ENCODE measurements at places on chromosomes 7 and 10.
A peak's percentile ranks its signal among the peaks of the same experiment; 100 is the strongest.

GRCh38 chr7:473211-473734, 46.4 kb downstream of the PDGFA start:
- DNase-seq, result no peak

DNA sequence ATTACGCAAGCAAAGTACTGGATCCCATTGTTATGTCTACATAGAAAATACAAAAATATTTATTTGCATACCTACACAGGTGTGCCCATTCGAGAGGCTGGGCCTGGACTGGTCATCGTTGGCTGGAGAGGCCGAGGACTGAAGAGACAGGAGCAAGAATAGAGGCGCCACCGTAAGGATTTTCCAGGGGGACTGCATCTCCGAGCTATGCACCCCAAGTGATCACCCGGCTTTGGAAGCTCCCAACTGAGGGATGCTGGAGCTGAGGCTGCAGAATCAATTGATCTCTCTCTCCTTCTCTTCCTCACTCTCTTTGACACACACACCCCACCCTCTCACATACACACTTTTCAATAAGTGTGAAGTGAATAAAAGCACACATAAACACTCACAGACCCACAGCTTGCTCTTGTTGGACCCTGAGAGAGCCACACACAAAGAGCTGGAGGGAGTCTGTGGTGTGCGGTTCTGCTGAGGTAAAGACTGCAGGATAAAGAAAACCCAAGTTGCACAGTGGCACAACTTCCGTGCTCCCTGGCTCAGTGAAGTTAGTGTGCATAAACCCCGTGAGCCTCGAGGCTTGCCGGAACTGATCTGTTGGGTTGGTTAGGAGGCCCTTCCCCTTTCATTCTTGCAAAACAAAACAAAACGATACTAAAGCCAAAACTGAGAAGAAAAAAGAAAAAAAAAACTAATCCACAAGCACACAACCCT, at the start of gene AOAH:
Gene AOAH (minus strand): TSS at position 544 of the 714 bp plus-strand sequence. CDS start 346 bp downstream, at position 198.
- DNase-seq, result peak; percentile 37

GRCh38 chr7:134565643-134566136, 16.8 kb downstream of the AKR1B15 start:
- DNase-seq, result no peak

DNA sequence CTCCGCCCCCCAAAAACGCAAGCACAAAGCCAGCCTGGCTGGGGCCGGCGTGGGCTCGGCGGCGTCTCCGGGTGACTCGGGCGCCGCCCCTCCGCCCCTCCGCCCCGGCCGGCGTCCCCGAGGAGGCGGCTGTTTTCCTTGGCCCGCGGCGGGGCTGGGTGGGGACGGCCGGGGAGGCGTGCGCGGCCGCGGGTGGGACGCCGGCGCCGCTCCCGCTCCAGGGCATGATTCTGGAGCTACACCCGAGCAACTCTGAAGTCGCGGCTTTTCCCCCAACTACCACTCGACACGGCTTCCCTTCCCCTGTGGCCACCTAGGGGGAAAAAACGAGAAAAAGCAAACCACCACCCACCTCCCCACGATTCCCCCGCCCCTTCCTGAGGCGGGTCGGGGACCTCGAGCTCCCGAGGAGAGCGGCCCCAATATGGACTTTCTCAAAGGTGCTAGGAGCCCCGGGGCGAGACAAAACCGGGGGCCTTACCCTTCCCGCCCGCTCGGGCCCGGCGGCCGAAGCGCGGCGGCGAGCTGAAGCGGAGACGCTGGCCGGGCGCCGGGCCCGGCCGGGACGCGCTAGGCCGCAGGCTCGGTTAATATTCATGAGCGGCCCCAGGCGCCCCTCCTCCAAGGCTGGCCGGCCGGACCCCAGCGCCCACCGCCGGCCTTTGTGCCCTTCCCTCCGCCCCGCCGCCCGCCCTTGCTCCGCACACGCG, 856 bp downstream of the ARHGAP21 start:
- peak; percentile 14 for DNase-seq

DNA sequence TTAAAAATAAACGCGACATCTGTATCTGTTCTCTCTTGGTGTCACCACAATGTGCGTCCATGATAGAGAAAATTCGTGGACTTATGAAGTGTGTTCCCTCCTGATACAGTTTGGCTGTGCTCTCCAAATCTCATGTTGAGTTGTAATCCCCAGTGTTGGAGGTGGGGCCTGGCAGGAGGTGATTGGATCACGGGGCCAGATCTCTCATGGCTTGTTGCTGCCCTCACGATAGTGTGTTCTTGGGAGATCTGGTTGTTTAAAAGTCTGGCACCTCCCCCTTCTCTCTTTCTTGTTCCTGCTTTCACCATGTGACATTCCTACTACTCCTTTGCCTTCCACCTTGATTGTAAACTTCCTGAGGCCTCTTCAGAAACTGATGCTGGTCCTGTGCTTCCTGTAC, 229.4 kb upstream of the MYO3A start:
- no peak for DNase-seq

- no peak for DNase-seq
Observed at GRCh38 chr7:142379201-142379885, 121.5 kb upstream of the PRSS58 start.

DNA sequence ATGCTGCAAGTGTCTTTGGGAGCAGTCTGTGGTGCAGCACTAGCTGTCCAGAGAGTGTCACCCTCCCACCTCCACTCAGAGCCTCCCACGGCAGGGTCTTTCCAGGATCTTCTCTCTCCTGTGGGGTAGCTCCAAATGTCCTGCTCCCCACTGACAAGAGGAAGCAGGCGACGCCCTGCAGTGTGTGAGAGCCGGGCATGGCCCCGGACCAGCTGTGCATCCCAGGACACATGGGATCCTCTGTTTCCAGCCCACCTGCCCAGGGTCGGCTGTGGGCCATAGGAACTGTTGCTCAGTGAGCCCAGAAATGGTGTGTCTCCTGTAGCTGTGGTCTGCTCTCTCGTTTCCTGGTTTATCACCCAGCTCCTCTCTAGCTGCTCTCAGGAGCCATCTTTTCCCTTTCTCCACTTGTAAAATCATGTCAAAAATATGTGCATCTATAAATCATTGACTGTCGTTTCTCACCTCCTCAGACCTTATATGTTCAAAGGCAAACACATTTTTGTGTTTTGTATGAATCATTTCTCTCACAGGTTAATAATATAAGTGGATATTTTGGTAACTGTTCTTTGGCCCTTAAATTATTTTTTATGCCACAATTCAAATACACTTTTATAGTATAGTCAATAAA, 74.9 kb downstream of the VWC2 start:
- no peak for DNase-seq

GRCh38 chr7:85733169-85733915, 546.5 kb upstream of the SEMA3D start:
- no peak for DNase-seq

DNA sequence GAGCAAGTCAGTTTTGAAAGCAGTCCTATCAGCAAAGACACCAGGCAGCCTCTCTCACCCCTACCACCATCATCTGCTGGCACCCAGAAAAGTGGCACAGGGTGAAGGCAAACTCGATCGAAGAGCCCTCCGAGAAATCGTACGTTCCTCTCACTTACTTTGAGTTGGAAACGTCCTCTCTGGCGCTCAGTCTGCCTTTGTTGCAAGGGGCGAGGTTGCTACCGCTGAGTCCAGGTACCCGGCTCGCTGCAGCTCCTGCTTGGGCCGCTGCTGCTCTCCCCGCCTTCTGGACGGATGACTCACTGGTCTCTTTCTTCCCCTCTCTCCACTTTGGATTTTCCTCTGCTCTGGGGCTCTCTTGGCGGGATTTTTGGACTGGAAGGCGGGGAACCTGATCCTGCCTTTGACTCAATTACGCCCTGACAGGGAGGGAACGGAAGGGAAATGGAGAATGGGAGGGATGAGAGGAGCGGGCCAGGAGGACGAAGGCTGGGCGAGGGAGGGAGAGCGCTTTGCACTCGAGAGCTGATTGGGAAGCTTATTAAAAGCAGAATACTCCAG, at the start of gene PTN:
Gene PTN (minus strand): TSS at position 453 of the 561 bp plus-strand sequence. CDS start 88,760 bp downstream, outside the sequence.
- DNase-seq, result no peak

Measured in stimulated activated CD4-positive, alpha-beta T cell treated with anti-CD3 and anti-CD28 coated beads, Interleukin-1b, Interleukin-23, amount 100 ng/mL, for 4 hours (primary cell).